Left colon (tissue), 2 donors: ENCODE measurements at places on chromosomes 7 and 10. TPM values are rescaled to one million over a fixed set of nuclear protein-coding genes. Genes with fewer than 3 reads are reported as not detected.

The GPR26 gene
- total RNA-seq, result not detected

The VAX1 gene
- not detected for total RNA-seq

The SLC35B4 gene
- total RNA-seq, result 6.5 TPM

The CYP3A4 gene
- 12.9 TPM for total RNA-seq

The VOPP1 gene
- total RNA-seq, result 78.6 TPM
